ENCODE measurements at places on chromosomes 4 and X.

- DNase-seq: no peak
Observed at GRCh38 chrX:140799216-140799615, 89.7 kb downstream of the LINC00632 start.

DNA sequence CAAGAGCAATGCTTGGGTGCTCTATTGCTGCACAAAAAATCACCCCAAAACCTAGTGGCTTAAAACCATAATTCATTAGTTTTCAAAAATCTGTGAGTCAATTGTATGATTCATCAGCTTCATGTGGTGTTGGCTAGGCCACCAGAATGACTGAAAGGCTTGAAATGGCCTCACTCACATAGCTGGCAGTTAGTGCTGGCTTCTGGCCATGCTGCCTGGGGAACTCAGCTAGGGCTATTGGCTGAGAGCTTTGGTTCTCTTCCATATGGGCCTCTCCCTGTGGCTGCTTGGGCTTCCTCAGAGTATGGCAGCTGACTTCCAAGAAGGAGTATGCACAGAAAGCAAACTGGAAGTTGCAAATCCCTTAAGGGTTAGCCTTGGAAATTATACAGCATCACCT is 3.1 kb upstream of the MTMR1 start:
- DNase-seq: no peak

DNA sequence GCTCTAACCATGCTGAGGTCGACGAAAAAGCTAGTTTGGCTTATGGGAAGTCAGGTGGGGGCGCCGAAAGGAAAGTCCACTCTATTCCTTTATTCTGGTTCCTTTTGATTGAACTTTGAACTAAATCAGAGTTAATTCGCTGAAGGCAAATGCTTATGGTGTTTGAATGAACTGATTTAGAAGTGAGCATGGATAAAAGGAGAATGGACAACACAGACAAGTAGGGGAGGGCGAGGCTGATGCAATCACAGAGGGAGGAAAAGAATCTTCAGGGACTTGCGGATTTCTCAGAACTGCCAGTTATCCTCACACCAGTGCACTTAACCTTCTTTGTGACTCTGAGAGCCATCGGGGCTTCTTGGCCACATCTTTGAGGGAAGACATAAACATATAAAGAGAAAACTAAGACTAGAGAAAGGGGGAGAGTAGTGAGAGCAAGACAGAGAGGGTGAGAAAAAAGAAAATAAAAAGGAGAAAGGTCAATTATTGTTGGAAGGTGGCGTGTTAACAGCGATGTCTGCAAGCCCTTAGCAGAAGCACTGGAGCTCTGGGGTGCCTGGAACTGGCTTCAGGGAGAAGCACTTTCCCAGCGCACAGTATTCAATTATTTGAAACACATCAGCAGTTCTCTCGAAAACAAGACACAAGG is 79.6 kb upstream of the PLAC1 start:
- no peak for DNase-seq

- no peak for DNase-seq
Observed at GRCh38 chr4:8143392-8144140, 15.0 kb downstream of the ABLIM2 start.

DNA sequence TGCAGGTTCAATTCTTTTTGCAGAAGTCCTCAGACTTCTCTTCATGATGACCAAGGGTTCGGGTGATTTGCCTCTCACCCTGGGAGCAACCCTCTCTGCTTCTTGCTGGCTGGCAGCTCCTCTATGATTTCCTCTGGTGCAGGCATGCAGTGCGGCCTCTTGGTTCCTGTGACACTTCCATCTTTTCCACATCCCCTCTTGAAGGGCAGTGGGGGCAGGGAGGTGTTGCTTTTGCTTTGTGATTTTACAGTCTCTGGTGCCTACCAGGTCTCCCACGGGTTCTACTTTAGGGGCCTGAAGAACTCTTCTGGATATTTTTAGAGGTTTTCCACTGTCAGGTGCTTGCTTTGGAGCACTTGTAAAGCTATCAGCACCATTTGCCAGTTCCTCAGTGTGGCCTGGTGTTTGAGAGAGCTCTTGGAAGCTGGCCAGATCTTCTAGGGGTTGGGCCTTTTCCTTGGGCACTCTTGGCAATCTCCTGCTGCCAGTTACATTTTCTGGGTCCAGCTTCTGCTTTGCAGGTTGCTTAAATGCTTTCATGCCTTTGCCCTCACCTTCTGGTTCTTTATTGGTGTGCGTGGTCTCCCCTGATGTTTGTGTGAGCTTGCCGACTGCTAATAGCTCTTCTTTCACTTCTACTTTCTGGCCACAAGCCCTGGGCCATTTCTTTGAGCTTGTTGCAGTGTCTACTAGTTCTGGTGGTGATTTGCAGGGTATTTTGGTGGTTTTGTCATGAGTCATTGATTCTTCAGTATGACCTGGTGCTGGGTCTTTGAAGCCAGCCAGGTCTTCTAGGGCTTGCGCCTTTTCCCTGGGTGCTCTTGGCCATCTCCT is 11.5 kb upstream of the CHST7 start:
- DNase-seq: no peak

- no peak for DNase-seq
Observed at GRCh38 chr4:82906469-82906868, 5.9 kb downstream of the THAP9 start.

DNA sequence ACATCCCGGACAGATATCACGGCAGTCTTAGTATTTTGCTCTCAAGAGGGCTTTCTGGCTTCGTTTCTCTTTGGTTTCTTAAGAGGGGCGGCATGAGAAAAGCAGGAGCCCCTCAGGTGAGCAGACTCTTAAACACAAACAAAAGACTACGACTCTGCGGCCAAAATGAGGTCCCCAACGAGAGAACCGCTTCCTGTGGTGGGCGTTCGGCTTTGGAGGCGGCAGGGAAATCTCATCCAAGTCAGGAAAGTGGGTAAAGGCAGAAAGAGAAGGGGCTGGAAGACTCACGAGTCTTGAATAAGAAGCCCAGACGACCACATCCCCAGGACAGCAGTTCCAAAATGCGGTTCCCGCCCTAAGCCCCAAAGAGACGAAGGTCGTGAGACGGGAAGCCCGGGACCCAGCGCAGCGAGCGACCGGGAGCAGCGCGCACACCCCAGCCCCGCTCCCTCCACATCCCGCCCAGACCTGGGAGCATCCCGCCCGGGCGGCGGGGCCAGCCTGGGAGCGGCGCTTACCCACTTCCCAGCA is 409 bp downstream of the UGDH start:
- DNase-seq: no peak

GRCh38 chr4:101033986-101034385 is 313.3 kb downstream of the PPP3CA start:
- DNase-seq: no peak

DNA sequence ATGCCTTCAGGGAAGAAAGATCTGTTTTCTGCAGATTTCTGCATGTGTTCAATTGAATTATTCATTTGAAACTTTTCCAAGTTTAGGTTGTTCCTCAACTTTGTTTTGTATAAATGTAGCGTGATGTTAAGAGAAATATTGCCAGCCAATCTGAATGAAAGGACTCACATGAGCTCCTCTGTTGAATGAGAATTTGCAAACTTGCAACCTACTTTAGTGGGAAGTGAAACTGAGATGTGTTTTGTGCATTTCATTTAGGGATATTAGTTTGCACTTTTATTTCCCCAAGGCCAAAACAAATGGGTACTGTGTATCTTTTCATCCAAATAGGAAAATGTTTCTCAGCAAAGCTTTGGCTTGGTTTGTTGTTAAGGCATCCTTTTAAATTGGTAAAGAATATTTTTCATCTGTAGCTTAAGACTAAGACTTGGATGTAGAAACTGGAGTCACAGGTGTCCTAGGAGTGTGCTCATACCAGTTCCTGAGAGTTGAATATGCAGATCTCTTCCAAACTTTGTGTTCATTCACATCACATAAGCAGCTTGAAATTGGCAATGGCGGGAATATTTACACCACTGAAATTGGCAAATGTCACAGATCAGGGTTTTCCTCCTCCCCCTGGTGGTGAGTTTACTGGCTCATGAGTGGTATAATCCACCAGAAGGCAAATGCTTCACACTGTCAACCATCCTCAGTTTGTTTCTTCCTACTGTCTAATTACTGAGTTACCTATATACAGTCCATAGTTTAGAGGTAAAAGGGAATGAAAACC is 193.6 kb upstream of the BANK1 start:
- DNase-seq: peak; percentile 8

DNA sequence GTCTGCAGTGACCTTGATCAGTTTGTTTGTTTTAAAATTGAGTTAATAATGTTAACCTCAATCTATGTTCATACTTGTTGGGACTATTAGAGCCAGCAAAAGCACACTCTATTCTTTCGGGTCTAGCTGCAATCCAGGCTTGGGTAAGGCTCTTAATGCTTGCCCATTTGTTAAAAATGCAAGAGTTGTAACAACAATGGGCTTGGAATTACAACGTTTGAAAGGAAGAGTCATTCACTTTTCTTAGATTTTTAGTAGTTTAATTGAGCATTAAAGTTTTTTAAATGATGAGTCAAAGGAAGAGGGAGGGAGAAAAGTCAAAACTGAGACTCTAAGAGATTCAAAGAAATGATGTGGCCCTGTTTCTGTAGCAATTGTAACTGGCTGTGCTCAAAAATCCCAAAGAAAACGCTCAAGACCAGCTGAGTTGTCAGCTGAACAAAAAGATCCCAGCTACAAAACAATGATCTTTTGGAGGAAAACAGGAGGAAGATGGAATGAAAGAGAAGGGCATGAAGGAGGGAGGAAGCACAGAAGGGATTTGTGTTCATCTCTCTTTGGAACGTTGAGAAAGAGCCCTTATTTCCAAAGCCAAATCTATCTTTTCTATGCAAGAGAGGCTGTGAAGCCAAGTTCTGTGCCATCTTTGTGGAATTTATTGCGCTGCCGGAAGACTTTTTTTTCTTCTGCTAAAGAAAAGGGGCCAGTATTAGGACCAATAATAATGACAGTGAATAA is 5.5 kb downstream of the SCD5 start:
- DNase-seq: no peak

GRCh38 chr4:15416357-15417232 is 11.2 kb upstream of the C1QTNF7 start:
- DNase-seq: no peak

DNA sequence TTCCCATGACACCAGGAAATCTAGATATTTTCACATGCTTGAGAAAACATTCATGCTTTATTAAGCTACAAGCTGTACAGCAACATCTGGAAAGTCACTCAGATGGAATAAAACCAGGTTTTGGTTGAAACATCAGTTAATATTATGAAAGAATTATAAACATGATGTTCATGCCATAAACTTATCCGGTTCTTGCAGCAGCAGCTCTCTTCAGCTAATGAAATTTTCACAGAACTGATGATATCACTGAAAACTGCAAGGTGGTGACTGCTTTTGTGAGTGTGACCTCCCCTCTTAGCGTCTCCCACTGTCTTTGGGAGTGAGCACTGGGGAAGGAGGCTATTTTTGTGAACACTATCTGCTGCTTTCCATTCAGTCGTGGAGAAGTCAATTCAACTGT is 56.9 kb downstream of the ARHGAP10 start:
- no peak for DNase-seq

GRCh38 chr4:97028785-97029184 is 1114.5 kb downstream of the STPG2 start:
- no peak for DNase-seq

DNA sequence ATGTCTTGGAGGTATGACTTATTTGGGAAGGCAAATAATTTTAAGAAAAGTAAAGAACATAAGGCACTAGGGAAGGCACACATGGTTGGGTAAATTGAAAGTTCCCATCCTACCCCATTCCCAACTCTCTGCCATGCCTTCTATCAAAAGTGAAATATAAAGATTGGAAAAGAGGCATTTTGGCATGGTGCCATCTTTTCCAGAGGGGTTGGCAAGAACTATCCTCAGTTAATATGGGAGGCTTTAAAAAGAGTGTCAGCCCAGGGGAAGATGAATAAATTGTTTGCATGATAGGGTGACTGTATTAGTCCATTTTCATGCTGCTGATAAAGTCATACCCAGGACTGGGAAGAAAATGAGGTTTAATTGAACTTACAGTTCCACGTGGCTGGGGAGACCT is 150.8 kb upstream of the BOD1L1 start:
- DNase-seq: no peak

DNA sequence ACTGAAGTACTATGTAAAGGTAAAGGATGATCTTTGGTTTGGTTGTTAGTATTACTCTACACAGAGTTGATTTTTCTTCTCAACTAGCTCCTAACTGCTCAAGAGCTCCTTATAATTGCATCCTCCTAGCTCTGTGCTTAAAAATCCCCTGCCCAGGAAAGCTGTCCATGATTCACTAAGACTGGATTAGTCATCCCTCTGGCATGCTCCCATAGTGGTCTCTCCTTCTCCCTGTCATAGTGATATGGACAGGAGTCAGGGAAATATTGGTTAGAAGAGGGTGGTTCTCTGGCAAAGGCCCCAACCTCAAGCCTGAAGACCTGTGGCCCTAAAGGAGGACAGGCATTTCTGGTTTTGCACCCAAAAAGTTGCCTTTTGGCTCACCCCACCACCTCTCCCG is 242.3 kb upstream of the KCNIP4 start:
- no peak for DNase-seq

- DNase-seq: no peak
Observed at GRCh38 chr4:16745009-16745635, 153.3 kb downstream of the LDB2 start.

GRCh38 chrX:16316331-16316730 is 149.1 kb downstream of the MAGEB17 start:
- DNase-seq: no peak

GRCh38 chr4:28082686-28083390 is 1222.2 kb downstream of the STIM2 start:
- no peak for DNase-seq

- DNase-seq: no peak
Observed at GRCh38 chrX:16196829-16197228, 29.5 kb downstream of the MAGEB17 start.

GRCh38 chrX:7390441-7390840 is 242.5 kb upstream of the PUDP start:
- DNase-seq: no peak

- DNase-seq: no peak
Observed at GRCh38 chr4:962231-963208, 10.8 kb downstream of the DGKQ start.

DNA sequence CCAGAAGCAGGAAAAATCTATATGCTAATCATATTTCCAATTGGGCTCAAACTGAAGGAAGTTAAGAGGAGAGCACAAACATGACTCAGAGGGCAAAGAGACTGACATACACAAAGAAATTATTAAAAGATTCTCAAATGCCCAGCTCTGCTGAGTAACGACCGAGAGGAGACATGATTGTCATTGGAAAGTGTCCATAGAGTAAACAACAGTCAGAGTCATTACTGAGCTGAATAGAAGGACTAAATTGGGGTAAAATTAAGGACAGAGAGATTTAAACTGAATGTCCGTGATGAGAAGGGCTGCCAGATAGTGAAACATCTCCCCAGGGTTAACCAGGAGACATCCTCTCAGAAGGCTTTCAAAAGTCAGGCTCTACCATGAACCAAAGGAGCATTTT is 111.2 kb upstream of the GALNT7 start:
- no peak for DNase-seq

GRCh38 chr4:159238631-159239030 is 135.8 kb downstream of the RAPGEF2 start:
- no peak for DNase-seq

GRCh38 chr4:123495530-123495929 is 98.9 kb downstream of the SPRY1 start:
- DNase-seq: no peak

DNA sequence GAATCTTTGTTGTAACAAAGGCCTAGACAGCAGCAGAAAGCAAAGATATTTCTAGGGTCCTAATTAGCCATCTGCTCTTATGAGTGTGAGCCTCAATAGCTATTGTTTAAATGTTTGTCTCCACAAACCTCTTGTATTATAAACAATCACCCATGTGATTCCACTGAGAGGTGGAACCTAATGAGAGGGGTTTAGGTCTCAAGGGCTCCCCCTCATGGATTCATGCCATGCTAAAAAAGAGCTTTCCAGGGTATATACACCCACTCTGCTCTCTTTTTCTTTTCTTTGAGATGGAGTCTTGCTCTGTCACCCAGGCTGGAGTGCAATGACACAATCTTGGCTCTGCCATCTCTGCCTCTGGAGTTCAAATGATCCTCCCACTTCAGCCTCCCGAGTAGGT is 42.1 kb downstream of the TRIM61 start:
- DNase-seq: no peak
